Upper lobe of left lung (tissue), 6 donors: ENCODE measurements at places on chromosomes 3 and 15. TPM values are rescaled to one million over a fixed set of nuclear protein-coding genes. Genes with fewer than 3 reads are reported as not detected.

DNA sequence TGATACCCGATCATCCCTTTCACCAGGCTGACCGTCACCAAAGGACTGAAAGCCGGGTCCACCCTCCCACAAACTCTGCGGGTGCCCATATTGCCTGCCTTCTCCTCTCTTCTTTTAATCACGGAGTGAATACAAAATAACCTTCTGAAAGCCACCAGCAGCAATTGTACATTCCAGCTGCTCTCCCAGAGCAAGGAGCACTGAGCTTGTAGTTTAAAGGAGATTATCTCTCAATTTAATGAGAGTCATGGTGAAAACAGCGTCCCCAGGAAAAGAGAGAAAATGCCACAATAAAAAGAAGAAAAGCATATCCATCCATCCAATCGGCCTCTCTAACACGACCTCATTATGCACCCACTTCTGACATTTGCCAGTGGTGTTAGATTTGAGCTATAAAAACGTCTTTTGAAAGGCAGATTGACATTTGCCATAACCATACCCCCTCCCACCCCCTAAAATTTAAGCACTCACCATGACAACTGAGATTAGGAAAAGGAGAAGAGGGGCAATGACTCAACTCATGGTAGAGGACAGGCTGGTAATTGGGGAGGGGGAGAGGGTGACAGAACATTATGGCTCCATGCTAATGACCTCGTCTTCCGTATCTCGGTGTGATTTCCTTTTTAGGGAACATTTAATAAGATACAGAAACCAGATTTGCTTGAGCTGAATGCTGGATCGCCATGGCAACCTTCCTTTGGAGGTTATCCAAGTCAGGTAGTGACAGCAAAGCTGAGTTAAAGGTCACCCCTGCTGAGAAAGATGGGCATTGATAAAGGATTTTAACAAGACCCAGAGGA, 106.2 kb downstream of the ST8SIA2 start:
- H3K4me3 ChIP-seq, result no peak overlapping the region
- DNase-seq, result no peak
- H3K4me1 ChIP-seq, result no peaks in the 10 kb centered on the region
- H3K36me3 ChIP-seq, result no peaks in the 10 kb centered on the region
- no peak overlapping the region for H3K27ac ChIP-seq

PODXL2 gene
- 3.0 TPM for total RNA-seq

DNA sequence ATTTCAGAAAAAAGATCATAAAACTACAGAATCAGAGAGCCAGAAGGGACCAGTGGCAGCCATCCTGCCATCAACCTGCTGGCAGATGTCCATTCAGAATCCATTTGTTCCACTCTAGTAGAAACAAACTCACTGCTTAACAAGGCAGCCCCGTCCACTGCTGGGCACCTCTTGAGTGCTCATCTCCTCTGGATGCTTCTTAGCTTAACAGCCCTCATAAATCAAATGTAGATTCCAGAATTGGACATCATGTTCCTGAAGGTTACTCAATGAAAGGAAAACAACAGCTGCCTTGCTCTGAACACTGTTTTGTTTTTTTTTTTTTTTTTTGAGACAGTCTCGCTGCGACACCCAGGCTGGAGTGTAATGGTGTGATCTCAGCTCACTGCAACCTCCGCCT, 37.3 kb downstream of the ABCC5 start:
- H3K4me3 ChIP-seq, result no peak overlapping the region
- no peaks in the 10 kb centered on the region for H3K27me3 ChIP-seq
- peaks cover 44% of the 10 kb centered on the region for H3K36me3 ChIP-seq
- no peaks in the 10 kb centered on the region for H3K4me1 ChIP-seq
- DNase-seq, result no peak

GRCh38 chr3:12287727-12288181, 1.1 kb upstream of the PPARG start:
- H3K36me3 ChIP-seq, result no peaks in the 10 kb centered on the region
- peaks cover 7% of the 10 kb centered on the region for H3K27me3 ChIP-seq
- H3K4me1 ChIP-seq, result peaks cover 14% of the 10 kb centered on the region
- DNase-seq, result peak; percentile 92

- H3K4me3 ChIP-seq, result no peak overlapping the region
- H3K36me3 ChIP-seq, result peaks cover 30% of the 10 kb centered on the region
- no peak overlapping the region for H3K27ac ChIP-seq
- DNase-seq, result peak; percentile 41
- no peaks in the 10 kb centered on the region for H3K27me3 ChIP-seq
- H3K4me1 ChIP-seq, result peaks cover 12% of the 10 kb centered on the region
Measured at GRCh38 chr15:59138243-59138642, 33.3 kb downstream of the CCNB2 start.

GRCh38 chr3:70387889-70388288, 75.5 kb upstream of the MDFIC2 start:
- H3K4me1 ChIP-seq, result no peaks in the 10 kb centered on the region
- H3K27ac ChIP-seq, result no peak overlapping the region
- DNase-seq, result no peak
- no peaks in the 10 kb centered on the region for H3K36me3 ChIP-seq

PLCH1 gene
- 23.0 TPM for total RNA-seq

DNA sequence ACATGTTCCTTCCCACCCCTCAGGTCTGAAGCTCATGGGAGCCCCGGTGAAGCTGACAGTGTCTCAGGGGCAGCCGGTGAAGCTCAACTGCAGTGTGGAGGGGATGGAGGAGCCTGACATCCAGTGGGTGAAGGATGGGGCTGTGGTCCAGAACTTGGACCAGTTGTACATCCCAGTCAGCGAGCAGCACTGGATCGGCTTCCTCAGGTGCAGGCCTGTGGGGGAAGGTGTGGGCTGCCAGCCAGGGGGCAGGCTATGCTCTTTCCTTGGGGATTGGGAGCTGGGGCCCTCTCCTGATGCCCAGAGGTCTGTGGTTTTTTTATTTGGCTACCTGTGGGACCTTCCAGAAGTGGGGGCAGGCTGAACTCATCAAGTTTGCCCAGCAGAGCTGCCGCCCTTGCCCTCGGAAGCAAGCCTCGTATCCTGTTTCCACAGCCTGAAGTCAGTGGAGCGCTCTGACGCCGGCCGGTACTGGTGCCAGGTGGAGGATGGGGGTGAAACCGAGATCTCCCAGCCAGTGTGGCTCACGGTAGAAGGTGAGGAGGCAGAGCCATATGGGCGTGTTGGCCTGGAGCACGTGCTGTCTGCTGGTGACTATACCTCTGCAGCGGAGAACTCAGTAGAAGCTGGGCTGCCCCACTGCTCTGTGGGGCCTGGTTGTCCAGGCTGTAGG, 2.2 kb downstream of the TYRO3 start:
- no peak for DNase-seq
- H3K27me3 ChIP-seq, result no peaks in the 10 kb centered on the region
- no peak overlapping the region for H3K27ac ChIP-seq
- H3K4me1 ChIP-seq, result peaks cover 57% of the 10 kb centered on the region
- no peaks in the 10 kb centered on the region for H3K36me3 ChIP-seq

DNA sequence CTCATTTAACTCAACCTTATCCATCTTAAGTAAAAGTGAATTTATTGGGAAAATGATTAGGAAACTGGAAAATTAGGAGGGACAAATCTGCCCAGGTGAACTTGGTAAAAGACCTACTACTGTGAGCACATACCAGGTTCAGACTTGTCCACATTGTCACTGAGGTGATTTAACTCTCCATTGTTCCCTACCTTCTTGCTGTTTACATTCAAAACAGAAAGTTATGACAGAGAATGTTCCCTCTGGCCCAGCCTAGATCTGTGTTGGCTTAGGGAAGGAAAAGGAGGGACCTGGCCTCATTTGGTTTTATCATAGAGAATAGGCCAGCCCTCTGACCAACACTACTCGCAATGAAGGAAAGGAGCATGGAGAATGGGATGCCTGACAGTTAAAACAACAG, 117.6 kb downstream of the SATB1 start:
- H3K4me3 ChIP-seq, result no peak overlapping the region
- H3K36me3 ChIP-seq, result no peaks in the 10 kb centered on the region
- no peaks in the 10 kb centered on the region for H3K4me1 ChIP-seq

GRCh38 chr15:90873998-90874605, 5.7 kb downstream of the FURIN start:
- no peak overlapping the region for H3K4me3 ChIP-seq
- H3K27me3 ChIP-seq, result no peaks in the 10 kb centered on the region
- peak; percentile 88 for DNase-seq
- H3K4me1 ChIP-seq, result peaks cover 45% of the 10 kb centered on the region

CCR9 gene
- not detected for total RNA-seq

DNA sequence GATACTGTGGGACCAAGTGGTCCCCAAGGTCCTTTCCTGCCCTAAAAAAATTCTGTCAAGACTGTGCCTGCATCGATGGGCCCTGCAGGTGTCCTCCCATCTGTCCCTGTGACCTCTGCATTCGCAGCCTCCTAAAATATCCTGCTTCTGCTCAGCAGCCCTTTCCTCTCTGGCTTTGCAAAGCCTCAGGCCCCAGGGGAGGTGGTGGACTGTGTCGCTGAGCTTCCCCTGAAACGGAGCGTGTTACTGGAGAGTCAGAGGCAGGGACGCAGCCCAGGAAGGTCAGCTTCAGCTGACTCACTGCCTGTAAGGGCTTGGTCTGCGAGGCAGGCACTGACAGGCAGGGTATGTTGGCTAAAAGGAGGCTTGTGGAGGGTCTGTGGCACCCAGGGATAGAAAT, 110.0 kb downstream of the RAB11A start:
- no peaks in the 10 kb centered on the region for H3K36me3 ChIP-seq
- peaks cover 13% of the 10 kb centered on the region for H3K4me1 ChIP-seq
- H3K4me3 ChIP-seq, result no peak overlapping the region
- no peak overlapping the region for H3K27ac ChIP-seq

GRCh38 chr3:197687570-197687969, 49.1 kb downstream of the RUBCN start:
- no peaks in the 10 kb centered on the region for H3K27me3 ChIP-seq
- peaks cover 29% of the 10 kb centered on the region for H3K36me3 ChIP-seq
- no peak overlapping the region for H3K27ac ChIP-seq
- no peaks in the 10 kb centered on the region for H3K4me1 ChIP-seq

CHRNA7 gene
- total RNA-seq, result 5.2 TPM

GRCh38 chr3:178172121-178172520, 364.1 kb upstream of the KCNMB2 start:
- no peaks in the 10 kb centered on the region for H3K27me3 ChIP-seq
- H3K4me3 ChIP-seq, result no peak overlapping the region
- no peak for DNase-seq
- no peaks in the 10 kb centered on the region for H3K4me1 ChIP-seq
- no peaks in the 10 kb centered on the region for H3K36me3 ChIP-seq
- H3K27ac ChIP-seq, result no peak overlapping the region

DNA sequence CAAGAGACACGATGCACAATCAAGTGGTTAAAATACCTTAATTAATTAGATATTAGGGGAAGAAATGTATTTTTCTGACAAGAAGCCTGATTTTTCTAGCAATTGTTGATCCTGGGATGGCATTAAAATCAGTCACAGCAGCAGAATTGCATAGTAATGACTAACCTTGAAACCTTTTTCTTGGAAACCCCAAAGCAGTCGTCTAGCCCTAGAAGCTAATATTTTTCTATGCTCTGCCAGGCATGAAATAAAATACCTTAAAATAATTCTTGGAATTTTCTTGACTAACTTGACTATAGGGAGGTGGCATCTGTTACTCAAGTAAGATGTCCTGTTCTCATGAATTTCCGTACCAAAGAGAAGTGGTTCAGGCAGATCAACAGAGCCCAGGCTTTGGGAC, 204.1 kb downstream of the THRB start:
- no peaks in the 10 kb centered on the region for H3K36me3 ChIP-seq
- no peak overlapping the region for H3K4me3 ChIP-seq
- no peak for DNase-seq
- H3K4me1 ChIP-seq, result peaks cover 12% of the 10 kb centered on the region
- no peak overlapping the region for H3K27ac ChIP-seq

GRCh38 chr3:151305060-151305774, 11.4 kb downstream of the GPR87 start:
- H3K4me1 ChIP-seq, result no peaks in the 10 kb centered on the region
- H3K27ac ChIP-seq, result no peak overlapping the region
- no peaks in the 10 kb centered on the region for H3K27me3 ChIP-seq
- H3K4me3 ChIP-seq, result no peak overlapping the region
- no peaks in the 10 kb centered on the region for H3K36me3 ChIP-seq

DNA sequence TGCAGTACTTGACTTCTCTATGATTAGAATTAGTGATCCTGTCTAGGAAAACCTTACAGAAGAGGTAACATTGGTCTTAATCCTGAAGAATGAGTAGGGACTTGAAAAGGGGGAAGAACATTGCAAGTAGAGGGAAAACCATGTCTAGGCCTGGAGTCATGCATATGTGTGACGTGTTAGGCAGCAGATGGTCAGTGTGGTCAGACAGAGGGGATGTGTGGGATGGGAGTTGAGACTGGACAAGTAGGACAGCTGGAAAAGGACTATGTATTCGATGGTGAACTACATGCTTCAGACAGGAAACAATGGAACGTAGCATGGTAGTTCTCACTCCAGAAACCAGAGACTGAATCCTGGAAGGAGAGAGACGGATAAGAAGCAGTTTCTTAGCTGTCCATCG, 235.6 kb upstream of the LRTM1 start:
- no peaks in the 10 kb centered on the region for H3K36me3 ChIP-seq
- no peaks in the 10 kb centered on the region for H3K4me1 ChIP-seq
- no peak overlapping the region for H3K4me3 ChIP-seq
- peaks cover 4% of the 10 kb centered on the region for H3K27me3 ChIP-seq
- no peak for DNase-seq

CNOT10 gene
- total RNA-seq, result 38.5 TPM

DNA sequence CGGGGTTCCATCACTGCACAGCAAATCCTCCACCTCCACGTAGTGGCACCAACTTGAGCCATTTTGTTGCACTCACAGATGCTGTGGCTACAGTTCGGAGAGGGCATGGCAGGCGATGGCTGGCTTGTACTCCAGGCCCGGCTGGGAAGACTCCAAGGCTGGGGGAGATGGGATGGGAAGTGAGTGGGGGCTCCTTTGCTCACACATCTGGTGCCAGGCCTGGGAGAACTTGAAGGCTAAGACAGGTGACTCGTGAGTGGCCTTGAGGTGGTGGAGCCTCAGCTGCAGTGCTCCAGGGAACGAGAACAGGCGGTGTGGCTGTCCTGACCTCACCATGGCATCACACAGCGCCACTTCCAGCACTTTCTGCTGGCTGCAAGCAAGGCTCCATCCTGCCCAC, 87.9 kb downstream of the PLXNA1 start:
- DNase-seq, result no peak
- no peak overlapping the region for H3K27ac ChIP-seq
- peaks cover 18% of the 10 kb centered on the region for H3K4me1 ChIP-seq
- no peaks in the 10 kb centered on the region for H3K27me3 ChIP-seq

SEMA6D gene
- total RNA-seq, result 10.2 TPM

- no peaks in the 10 kb centered on the region for H3K36me3 ChIP-seq
- no peaks in the 10 kb centered on the region for H3K27me3 ChIP-seq
- H3K4me3 ChIP-seq, result no peak overlapping the region
- DNase-seq, result no peak
- peaks cover 17% of the 10 kb centered on the region for H3K4me1 ChIP-seq
Measured at GRCh38 chr15:67920524-67921240, 80.8 kb upstream of the RNU6-1 start.

- no peak overlapping the region for H3K27ac ChIP-seq
- no peak overlapping the region for H3K4me3 ChIP-seq
- no peaks in the 10 kb centered on the region for H3K4me1 ChIP-seq
- H3K36me3 ChIP-seq, result no peaks in the 10 kb centered on the region
- no peaks in the 10 kb centered on the region for H3K27me3 ChIP-seq
- DNase-seq, result no peak
Measured at GRCh38 chr3:198070871-198071270, 110.9 kb downstream of the LMLN start.

GRCh38 chr15:95655089-95655607, 675.4 kb upstream of the NR2F2 start:
- H3K27ac ChIP-seq, result no peak overlapping the region
- no peaks in the 10 kb centered on the region for H3K36me3 ChIP-seq
- H3K27me3 ChIP-seq, result no peaks in the 10 kb centered on the region
- H3K4me3 ChIP-seq, result no peak overlapping the region
- H3K4me1 ChIP-seq, result no peaks in the 10 kb centered on the region

- no peak for DNase-seq
- H3K27ac ChIP-seq, result no peak overlapping the region
- no peaks in the 10 kb centered on the region for H3K36me3 ChIP-seq
- H3K4me3 ChIP-seq, result no peak overlapping the region
- no peaks in the 10 kb centered on the region for H3K27me3 ChIP-seq
Measured at GRCh38 chr3:41259449-41260062, 60.3 kb downstream of the CTNNB1 start.

LIPH gene
- total RNA-seq, result 29.2 TPM
